ENCODE measurements at places on chromosomes 13 and 19.
A peak's percentile ranks its signal among the peaks of the same experiment; 100 is the strongest.

- no peak for DNase-seq
Measured at GRCh38 chr13:54574791-54575190, 1546.2 kb downstream of the OLFM4 start.

- DNase-seq: no peak
Measured at GRCh38 chr13:112103961-112104880, 37.3 kb downstream of the SOX1 start.

- DNase-seq: peak; percentile 77
Measured at GRCh38 chr13:30409886-30410704, 12.2 kb upstream of the UBE2L5 start.

- DNase-seq: no peak
Measured at GRCh38 chr19:17245535-17245984, at the start of gene NR2F6. NR2F6 (minus strand) TSS chr19:17245919; CDS start chr19:17245220, 699 bp downstream.

DNA sequence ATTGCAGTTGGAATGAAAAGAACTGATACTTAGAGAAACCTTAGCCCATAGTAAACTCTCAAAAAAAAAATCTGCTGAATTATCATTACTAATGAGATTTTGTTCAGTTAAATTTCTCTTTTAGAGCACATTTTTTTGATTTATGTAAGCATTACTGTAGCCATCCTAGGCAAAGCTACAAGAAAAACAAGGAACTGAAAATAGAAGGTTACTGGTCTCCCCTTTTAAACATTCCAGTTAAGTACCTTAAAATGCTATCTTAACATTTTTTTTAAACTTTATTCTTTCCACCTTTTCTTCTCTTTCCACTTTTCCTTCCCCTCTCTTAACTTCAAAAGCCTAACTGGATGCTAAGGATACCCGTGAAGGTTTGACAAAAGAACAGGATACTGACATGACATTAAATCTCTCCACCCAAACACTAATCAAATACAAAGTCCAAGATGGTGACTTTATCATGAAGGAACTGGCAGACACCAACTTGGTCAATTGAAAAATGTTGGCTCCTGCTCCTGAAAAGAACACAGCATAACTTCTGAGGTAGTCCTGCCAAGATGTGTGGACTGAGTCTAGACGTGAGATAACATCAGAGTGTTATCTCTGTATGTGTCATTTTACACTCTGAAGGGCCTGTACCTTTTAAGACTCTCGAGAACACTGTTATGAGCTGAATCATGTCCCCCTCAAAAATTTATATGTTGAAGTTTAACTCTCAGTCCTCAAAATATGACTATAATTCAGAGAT lies 29.5 kb upstream of the SACS start:
- DNase-seq: peak; percentile 6
